ENCODE measurements at places on chromosomes 13 and 19.

DNA sequence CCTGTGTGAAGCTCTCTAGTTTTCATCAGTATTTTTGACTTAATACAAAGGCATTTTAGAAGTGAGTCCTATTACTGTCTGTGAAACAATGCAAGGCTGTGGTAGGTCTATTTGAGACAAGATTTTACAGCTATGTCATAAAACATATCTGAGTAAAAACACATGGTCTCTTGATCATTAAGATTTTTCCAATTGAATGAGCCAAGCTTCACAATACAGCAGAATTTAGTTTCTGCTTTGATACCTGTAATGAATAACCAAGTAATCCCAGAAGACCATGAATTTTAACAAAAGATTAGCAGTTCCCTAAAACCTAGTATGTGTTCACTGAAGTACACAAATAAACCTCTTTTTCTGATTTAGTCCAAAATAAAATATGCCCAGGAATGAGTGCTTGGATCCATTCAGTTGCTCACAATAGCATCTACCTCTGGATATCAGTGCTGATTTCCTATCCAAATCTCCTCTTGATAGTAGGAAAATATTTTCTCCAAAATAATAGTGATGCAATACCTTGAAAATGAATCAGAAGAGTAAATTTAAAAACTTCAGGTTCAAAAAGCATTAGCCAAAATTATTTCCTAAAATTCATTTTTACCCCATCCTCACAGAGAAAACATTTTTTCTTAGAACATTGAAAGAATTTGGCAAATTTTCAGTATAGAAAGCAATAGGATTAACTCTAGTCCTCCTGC is 533.5 kb upstream of the SGCG start:
- no peak for DNase-seq

GRCh38 chr19:45235485-45235884 is 9.7 kb downstream of the EXOC3L2 start:
- DNase-seq, result no peak

DNA sequence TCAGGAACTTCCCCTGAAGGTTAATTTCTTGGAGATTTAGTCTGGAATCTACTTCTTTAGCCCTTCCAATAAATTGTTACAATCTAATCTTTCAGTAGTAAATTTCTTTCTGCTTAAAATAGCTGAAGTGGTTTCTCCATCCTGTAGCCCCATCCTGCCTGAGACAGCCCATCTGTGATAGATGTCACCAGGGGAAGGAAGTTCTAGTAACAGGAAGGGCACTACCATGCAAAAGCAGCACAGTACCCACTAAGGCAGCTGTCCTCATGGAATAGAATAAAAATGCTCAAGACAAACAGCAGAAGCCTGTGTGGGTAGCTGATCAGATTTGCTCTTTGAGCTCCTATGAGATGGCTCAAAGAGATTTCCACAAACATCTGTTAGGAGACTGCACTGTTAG is 1036.5 kb downstream of the SLITRK5 start:
- DNase-seq, result no peak

DNA sequence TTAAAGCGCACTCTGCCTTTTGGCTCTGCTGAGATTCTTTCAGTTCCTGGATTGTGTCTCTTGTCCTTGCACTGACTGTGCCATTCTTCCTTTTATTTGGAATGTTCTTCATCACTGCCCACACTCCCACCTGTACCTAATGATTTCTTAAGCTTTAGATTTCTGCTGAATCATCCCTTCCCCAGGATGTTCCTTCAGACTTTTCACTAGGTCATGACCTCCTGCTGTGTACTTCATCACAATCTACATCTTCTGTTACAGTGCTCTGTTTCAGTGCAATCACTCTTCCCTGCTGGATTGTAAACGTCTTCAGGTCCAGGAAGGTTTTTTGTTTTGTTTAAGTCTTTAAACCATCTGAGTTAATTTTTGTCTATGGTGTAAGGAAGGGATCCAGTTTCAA is 281.0 kb downstream of the ATP8A2 start:
- no peak for DNase-seq

DNA sequence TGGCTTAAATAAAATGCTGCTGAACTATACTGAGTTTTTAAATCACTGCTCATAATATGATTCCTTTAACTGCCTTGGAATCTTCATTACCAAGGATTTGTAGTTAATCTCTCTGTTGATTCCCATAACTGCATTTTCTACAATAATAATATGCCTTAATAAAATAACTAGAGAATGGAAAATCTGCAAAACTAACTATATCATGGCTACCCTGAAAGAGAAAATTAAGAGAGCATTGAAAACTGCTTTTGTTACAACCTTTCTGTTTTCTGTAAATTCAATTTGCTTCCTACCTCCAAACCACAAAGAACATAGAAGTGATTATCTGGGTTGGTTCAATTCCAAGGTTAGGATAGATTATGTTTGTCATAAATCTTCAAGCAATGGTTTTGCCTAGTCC is 202.8 kb upstream of the ATXN8OS start:
- no peak for DNase-seq

Data from activated T-cell treated with anti-CD3 and anti-CD28 coated beads for 1 hour (primary cell).